Right lobe of liver (tissue), 6 donors: ENCODE measurements at places on chromosomes 5 and 9. TPM values are rescaled to one million over a fixed set of nuclear protein-coding genes. Genes with fewer than 3 reads are reported as not detected.

DNA sequence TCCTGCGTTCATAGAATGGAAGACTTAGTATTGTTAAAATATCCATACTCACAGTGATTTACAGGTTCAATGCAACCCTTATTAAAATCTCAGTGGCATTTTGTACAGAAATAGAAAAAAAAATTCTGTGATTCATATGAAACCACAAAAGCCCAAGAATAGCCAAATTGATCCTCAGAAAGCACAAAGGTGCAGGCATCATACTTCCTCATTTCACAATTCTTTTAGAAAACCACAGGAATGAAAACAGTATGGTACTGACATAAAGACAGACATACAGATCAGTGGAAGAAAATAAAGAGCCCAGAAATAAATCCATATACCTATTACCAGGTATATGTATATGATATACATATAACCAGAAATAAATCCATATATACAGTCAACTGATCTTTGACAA is 86.8 kb upstream of the MEGF10 start:
- no peak overlapping the region for H3K27ac ChIP-seq
- H3K4me1 ChIP-seq, result no peaks in the 10 kb centered on the region
- no peaks in the 10 kb centered on the region for H3K36me3 ChIP-seq
- H3K27me3 ChIP-seq, result no peaks in the 10 kb centered on the region

GRCh38 chr9:113486327-113486726 is 22.8 kb downstream of the RGS3 start:
- no peaks in the 10 kb centered on the region for H3K36me3 ChIP-seq
- no peak overlapping the region for H3K4me3 ChIP-seq
- DNase-seq, result no peak
- no peaks in the 10 kb centered on the region for H3K27me3 ChIP-seq
- no peaks in the 10 kb centered on the region for H3K4me1 ChIP-seq

DNA sequence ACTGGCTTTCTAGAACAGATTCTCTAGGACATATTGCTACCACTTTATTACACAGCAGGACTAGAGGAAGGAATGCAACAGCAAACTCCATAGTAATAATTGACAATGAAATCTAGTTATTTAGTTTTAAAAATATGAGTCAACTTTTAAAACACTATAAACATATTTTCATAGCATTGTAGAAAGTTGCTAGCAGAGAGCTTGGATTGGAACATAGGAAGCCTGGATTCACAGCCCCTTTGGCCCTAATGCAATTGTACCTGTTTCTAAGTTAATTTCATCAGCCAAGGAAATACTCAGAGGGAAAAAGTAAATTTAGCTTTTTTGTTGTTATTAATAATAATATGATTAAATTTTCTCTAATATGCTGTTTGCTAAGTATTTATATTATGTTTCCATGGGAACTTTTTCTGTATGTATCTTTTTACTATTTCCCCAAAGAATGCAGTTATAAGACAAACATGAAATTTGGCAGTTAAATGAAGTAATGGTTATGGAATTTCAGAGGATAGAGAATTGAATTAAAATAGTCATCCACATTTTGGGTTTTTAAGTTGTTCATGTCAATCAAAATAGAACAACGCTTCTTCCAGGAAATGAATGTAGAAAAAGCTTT is 45.6 kb downstream of the VCAN start:
- H3K4me3 ChIP-seq, result no peak overlapping the region
- H3K36me3 ChIP-seq, result no peaks in the 10 kb centered on the region
- no peak overlapping the region for H3K27ac ChIP-seq
- H3K27me3 ChIP-seq, result no peaks in the 10 kb centered on the region
- DNase-seq, result no peak

- no peak overlapping the region for H3K4me3 ChIP-seq
- H3K36me3 ChIP-seq, result peaks cover 22% of the 10 kb centered on the region
- no peak overlapping the region for H3K27ac ChIP-seq
These were observed 26.0 kb downstream of the BDP1 start for GRCh38 chr5:71481441-71481840.

NEUROG1 gene
- not detected for total RNA-seq

- no peak overlapping the region for H3K4me3 ChIP-seq
- no peaks in the 10 kb centered on the region for H3K36me3 ChIP-seq
- H3K27me3 ChIP-seq, result no peaks in the 10 kb centered on the region
- H3K27ac ChIP-seq, result no peak overlapping the region
- DNase-seq, result no peak
These were observed 52.0 kb upstream of the ABL1 start for GRCh38 chr9:130782886-130783530.

C9orf153 gene
- total RNA-seq, result 0.19 TPM

NTRK2 gene
- total RNA-seq, result 0.19 TPM

TLX3 gene
- total RNA-seq, result not detected

GRCh38 chr9:86614871-86615849 is 260.9 kb upstream of the TUT7 start:
- H3K27ac ChIP-seq, result no peak overlapping the region
- H3K36me3 ChIP-seq, result no peaks in the 10 kb centered on the region
- H3K4me1 ChIP-seq, result no peaks in the 10 kb centered on the region
- no peaks in the 10 kb centered on the region for H3K27me3 ChIP-seq

GRCh38 chr5:155532621-155533311 is 519.2 kb downstream of the KIF4B start:
- H3K4me3 ChIP-seq, result no peak overlapping the region
- no peaks in the 10 kb centered on the region for H3K4me1 ChIP-seq
- H3K27ac ChIP-seq, result no peak overlapping the region

MYMK gene
- not detected for total RNA-seq
